A549 treated with dexamethasone at 1 μM for 4 hours (cell line): ENCODE measurements at places on chromosomes 4 and X. TPM values are rescaled to one million over a fixed set of nuclear protein-coding genes. Genes with fewer than 3 reads are reported as not detected.

Gene GAGE12F
- total RNA-seq = not detected in 5 replicates

Gene SCRG1
- total RNA-seq = not detected in 5 replicates

Gene TMSB15A
- total RNA-seq = 0.34 to 1.6 TPM (median 0.55 TPM) in 5 replicates

Gene F8A2
- total RNA-seq = not detected in 5 replicates

Gene ZDHHC15
- total RNA-seq = not detected in 5 replicates
